ENCODE measurements at places on chromosomes 6 and 20.

- DNase-seq = no peak
These were observed 83.2 kb upstream of the TAB2 start for GRCh38 chr6:149234051-149234962.

DNA sequence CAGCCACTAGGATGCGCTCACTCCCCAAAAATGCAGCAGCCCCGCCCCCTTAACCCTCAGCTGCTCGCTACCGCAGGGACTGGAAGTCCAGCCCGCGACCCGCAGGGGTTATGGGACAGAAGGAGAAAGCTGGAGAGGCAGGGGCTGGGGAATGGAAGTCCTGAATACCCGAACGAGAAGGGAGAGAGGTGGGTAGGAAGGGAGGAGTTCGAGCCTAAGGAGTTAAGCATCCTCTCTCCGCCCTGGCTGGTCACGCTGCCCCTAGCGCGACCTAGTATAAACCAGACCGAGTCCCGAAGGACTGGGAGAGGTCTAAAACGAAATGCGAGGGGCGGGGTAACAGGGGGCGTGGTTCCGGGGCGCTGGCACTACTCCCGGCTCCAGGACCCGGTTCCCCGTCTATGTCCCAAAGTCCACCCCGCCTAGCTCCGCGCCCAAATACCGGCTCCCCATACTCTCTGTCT lies 448 bp upstream of the DDAH2 start:
- peak; percentile 33 for DNase-seq

- no peak for DNase-seq
These were observed at the start of gene TUBB2B for GRCh38 chr6:3227363-3228045. TUBB2B (minus strand) TSS chr6:3227653; CDS start chr6:3227543, 110 bp downstream.

DNA sequence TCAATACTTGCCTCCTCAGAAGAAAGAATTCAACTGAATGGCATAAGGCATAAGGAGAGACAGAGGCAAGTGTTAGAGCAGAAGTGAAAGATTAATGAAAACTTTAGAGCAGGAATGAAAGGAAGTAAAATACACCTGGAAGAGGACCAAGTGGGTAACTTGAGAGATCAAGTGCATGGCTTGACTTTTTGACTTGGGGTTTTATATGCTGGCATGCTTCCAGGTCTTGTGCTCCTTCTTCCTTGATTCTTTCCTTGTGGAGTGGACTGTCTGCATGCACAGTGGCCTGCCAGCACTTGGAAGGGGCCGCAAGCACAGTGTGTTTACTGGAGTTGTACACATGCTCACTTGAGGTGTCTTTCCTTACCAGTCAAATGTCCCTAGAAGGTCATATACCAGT lies 222.1 kb upstream of the UFL1 start:
- DNase-seq = no peak

Measured in GF-D8 (cell line).